ENCODE measurements at places on chromosomes 5 and 9.
A peak's percentile ranks its signal among the peaks of the same experiment; 100 is the strongest.

DNA sequence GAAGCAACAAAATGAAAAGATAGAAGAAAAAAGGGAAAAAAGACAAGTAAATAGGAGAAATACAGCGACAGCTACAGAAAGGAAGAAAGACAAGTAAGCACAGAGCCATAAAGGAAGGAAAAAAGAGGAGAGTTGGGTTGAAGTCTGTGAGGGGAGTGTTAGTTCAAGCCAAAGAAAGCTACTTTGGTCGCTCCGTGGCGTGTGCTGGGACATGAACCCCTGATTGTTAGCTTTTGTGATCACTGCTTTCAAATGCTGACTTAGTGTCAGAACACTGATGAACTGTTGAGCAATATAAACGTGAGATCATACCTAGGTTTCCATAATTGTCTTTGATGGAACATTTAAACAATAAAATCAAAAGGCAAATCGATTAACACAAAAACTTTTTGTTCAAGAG is 370.1 kb downstream of the TMEM161B start:
- DNase-seq: no peak

GRCh38 chr9:70165006-70165602 is 93.7 kb upstream of the SMC5 start:
- no peak for DNase-seq

DNA sequence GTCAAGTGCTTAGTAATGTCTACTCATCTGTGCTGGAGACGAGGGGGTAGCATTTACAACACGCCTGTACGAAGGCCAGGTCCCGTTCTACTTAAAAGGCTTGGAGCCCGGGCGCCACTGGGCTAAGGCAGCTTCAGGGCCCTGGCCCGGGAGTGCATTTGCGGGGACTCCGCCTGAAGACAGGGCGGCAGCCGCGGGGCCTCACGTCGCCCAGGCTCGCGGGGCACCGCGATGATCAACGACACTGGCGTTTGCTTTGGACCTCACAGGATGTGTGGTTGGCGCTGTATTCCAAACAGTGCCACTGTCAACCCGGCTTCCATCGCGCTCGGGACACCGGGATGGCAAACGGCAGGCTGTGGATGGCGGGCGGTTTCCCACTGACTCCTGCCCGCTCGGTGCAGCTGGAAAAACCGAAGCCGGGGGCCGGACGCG is 1.1 kb upstream of the TENT4A start:
- DNase-seq: peak; percentile 60

DNA sequence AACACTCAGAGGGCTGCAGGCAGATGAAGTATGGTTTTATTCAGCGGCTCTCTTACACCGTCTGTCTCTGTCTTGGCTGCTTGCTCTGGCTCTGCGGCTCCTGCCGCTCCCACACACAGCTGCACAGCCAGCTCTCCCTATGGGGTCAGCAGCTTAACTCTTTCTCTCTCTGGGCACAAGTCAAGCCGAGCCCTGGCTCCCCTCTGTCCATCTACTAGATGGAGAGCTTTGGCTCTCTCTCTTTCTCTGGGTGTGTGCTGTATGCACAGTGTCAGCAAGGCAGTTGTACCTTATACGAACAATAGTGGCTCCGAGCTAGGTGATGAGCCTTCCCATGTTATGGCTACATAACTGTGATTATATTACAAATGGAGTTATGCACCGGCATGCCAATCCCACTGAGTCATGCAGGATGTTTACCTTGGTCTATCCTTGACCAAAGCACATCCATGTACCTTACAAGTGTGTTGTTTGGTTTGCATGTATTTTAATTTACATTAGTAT is 19.3 kb upstream of the PPP2CA start:
- DNase-seq: peak; percentile 41

DNA sequence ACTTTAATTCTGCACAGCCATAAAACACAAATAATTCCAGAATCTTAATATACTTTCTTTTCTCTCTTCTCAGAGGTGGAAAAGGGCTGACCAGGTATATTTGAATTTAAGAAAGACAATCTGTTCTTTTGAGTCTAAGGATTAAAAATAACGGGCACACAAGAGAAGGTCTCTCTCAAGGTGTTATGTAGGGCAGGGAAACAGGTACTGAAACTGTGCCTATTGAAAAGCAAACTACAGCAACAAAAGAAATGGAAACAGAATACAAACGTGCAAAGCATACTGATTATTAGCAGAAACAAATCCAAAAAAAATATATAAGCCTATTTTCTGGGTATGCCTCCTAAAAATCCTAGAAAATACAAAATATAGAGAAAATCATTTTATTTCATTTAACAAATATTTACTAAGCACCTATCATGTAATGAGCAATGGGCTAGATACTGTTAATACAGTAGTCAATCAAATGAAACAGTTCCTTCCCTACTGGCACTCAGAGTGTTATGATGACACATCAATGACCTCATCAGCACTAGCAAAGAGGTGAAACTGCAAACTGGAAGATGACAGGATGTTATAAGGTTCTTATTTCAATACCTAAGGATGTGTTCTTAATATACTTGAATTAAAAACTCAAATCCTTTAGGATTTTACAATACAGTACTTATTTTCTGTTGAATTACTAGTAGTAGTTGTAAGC is 87.7 kb downstream of the AUH start:
- DNase-seq: no peak

DNA sequence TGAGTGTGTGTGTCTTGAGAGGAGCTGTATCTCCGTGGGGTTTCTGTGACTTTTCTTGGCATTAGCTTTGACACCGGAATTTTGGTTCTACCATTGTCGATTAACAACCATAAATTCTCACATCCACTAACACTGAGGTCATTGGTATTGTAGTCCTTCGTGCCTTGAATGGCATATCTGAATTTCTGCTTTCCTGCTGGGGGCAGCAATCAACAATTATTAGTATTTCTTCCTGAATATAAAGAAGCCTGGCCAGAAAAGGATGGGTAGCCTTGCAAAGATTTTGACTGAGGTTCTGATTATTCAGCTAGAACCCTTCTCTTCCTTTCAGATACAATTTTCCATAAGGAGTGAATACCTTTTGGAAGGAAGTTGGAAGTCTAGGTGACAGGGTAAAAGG is 33.5 kb upstream of the SHOC1 start:
- DNase-seq: no peak

GRCh38 chr5:112697322-112697721 is 40.4 kb upstream of the APC start:
- DNase-seq: no peak

DNA sequence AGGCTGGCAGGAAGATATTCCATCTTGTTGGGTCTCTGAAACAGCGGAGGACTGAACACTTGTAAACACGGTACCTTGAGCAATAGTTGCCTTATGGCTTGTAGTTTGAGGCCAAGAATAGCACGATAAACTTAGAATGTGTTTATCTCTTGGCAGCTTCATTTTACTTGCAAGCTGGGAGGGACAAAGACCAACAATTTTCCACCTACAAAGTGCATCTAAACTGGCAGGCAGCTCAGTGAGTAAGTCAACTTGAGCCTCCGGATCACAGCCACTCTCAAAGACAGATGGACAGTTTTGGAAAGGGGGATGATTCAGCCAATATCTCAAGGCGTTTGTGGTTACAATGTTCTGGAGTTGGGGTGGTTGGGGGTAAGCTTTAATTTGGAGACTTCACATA is 652.6 kb downstream of the CETN3 start:
- no peak for DNase-seq

GRCh38 chr9:83312537-83312936 is 225.7 kb downstream of the FRMD3 start:
- no peak for DNase-seq

- DNase-seq: no peak
Measured at GRCh38 chr9:127121628-127122175, 733 bp downstream of the ANGPTL2 start.

DNA sequence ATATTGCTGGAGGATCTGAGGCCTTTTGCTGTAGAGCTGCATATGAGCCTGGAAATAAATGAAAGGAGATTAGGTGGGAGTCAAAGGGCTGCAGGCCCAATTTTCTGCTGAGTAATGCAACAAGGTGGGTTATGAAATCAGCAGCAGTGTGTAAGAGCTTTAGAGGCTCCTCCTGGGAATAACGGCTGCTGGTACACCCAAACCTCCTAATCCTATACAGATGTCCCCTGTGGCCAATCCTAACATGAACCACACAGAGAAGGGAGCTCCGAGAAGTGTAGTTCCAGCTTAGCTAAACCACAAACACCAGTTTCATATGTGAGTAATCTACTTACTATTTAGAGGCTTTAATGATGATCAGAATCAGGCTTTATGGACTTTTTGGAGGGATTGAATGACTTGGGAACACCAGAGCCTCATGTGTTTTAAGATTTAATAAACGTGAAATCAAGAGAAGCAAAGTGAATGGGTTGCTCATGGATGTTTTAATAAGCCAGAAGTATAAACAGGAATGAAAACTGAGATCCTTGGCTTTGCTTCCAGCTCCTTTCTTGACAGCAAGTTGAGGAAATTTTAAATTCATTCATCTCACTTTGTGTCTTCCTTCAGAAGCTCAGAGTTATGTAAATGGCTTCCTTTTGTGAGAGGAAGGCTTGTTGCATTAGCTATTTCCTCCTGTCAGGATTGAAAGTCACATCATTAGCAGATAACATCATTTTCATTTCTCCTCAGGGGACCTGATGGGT is 437.5 kb downstream of the TMEM232 start:
- DNase-seq: no peak

GRCh38 chr9:78030553-78031443 is 813 bp downstream of the GNAQ start:
- DNase-seq: peak; percentile 78

GRCh38 chr5:145479271-145479670 is 355.9 kb downstream of the PRELID2 start:
- DNase-seq: no peak

GRCh38 chr9:126461608-126462007 is 135.0 kb downstream of the MVB12B start:
- no peak for DNase-seq

GRCh38 chr9:125760537-125760936 is 13.4 kb downstream of the PBX3 start:
- no peak for DNase-seq

DNA sequence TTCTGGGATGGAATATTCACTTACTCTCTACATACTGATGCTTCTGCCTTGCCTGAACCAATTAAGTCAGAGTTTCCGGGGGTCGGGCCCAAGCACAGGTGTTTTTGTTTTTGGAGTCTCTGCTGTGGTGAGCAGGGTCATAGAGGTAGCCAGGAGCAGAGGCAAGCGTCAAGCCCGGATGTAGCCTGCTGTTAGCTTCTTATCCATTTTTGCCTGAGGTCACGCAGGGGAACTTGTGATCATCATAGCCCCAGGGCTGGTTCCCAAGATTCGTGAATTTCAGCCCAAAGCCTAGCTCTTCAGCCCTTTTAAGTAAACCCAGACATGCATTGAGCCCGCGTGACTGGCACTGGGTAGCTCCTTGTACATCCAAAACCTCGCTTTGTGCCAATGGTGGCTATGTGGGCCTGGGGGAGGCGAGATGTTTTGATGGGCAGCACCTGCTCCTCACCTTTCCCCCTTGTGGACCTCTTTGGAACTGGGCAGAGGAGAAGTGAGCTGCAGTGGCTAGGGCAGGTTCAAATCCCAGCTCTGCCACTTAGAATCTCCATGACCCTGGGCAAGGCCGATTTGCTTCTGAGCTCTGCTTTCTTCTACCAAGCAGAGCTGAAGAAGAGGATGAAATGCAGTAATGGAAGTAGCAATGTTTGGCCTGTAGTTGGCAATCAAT is 33.7 kb downstream of the FGF18 start:
- DNase-seq: no peak

GRCh38 chr9:96441798-96442445 is 8.0 kb upstream of the HABP4 start:
- DNase-seq: no peak

- no peak for DNase-seq
Measured at GRCh38 chr9:78320875-78321496, 24.1 kb downstream of the PSAT1 start.

DNA sequence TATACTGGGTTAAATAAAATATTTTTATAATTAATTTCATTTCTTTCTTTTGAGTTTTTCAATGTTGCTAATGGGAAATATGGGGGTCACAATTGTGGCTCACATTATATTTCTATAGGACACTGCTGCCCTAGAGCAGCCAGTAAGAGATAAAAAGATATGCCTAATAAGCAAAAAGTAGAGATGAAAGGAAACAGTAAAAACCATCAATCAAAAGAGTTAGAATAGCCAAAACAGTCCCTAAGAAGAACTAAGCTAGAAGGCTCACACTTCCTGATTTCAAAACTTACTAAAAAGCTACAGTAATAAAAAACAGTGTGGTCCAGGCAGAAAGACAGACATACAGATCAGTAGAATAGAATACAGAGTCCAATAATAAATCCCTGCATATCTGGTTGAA is 104.4 kb downstream of the FANCC start:
- DNase-seq: no peak

- DNase-seq: peak; percentile 15
Measured at GRCh38 chr5:1510631-1511030, 13.1 kb downstream of the LPCAT1 start.

GRCh38 chr9:104997536-104997935 is 69.6 kb upstream of the ABCA1 start:
- DNase-seq: no peak

GRCh38 chr5:41087461-41087860 is 16.3 kb upstream of the MROH2B start:
- no peak for DNase-seq

DNA sequence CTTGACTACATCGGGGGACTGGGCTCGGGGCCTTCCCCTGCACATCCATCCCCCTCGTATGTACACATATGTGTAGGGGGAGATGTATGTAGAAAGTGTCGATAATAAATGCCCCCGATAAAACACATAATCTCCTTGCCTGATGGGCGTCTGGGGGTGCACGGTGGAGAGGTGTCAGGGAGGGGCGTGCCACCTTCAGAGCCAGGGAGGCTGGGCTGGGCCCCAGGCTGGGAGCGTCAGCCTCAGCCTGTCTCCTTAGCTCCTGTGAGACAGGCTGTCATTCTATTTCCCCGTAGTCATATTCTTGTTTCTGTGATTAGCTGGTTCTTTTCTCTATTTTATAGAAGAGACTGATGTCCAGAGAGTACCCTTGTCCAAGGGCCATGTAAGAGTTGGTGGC is 4.7 kb upstream of the RXRA start:
- DNase-seq: no peak

GRCh38 chr9:105157171-105157583 is 87.3 kb upstream of the SLC44A1 start:
- DNase-seq: peak; percentile 84

GRCh38 chr5:135232958-135233357 is 166.1 kb downstream of the MACROH2A1 start:
- DNase-seq: no peak

- no peak for DNase-seq
Measured at GRCh38 chr5:109714592-109714991, 24.9 kb downstream of the MAN2A1 start.

GRCh38 chr5:123439709-123440108 is 16.5 kb upstream of the CEP120 start:
- no peak for DNase-seq

Measured in testis (tissue), 5 donors.